ENCODE measurements at places on chromosomes 6 and 20. TPM values are rescaled to one million over a fixed set of nuclear protein-coding genes. Genes with fewer than 3 reads are reported as not detected.

Gene SPINT4
- total RNA-seq = not detected

Gene KHDC1
- 0.81 TPM for total RNA-seq

Gene NKAPL
- total RNA-seq = 1.2 TPM

Gene DYNLRB1
- 47.7 TPM for total RNA-seq

Gene COL11A2
- total RNA-seq = 0.11 TPM

Gene HLA-DMA
- 0.26 TPM for total RNA-seq

Gene BFSP1
- 2.9 TPM for total RNA-seq

Gene OLIG3
- not detected for total RNA-seq

Gene XKR7
- not detected for total RNA-seq

Gene LSM2
- total RNA-seq = 55.3 TPM

Gene GGTLC1
- total RNA-seq = not detected

Gene CAGE1
- 0.04 TPM for total RNA-seq

Gene NFATC2
- total RNA-seq = 1.7 TPM

Gene PRR18
- total RNA-seq = not detected

All from pulmonary artery endothelial cell (primary cell).